ENCODE measurements at places on chromosomes 2 and 18.
A peak's percentile ranks its signal among the peaks of the same experiment; 100 is the strongest.

DNA sequence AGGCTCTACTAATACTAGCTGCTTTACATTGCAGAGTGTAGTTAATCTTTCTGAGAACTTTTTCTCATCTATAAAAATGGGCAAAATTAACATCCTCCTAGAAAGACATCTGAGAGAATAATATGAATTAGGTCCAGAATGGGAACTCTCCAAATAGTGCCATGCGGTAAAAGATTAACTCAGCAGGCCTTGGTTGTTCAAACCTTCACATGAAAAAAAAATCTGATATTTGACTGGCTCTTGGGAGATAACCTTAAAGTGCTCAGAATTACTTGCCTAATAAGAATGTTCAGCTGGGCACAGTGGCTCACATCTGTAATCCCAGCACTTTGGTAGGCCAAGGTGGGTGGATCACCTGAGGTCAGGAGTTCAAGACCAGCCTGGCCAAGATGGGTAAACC is 5.5 kb upstream of the CXXC1 start:
- DNase-seq: no peak

- no peak for DNase-seq
Measured at GRCh38 chr2:122739732-122740593, 984.5 kb downstream of the TSN start.

DNA sequence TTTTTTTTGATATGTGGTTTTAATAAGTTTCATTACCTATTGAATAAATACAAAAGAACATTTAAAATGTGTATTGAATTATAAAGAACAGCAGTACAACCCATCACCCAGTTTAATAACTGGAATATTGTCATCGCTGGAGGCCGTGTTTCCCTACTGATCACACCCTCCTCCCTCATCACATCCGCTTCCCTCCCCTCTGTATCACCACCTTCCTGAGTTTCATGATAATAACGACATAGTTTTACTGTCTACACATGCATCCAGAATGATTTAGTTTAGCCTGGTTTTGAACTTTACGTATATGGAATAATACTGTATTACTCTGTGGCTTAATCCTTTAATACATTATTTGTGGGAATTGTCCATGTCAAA is 2.1 kb downstream of the SERPINB8 start:
- DNase-seq: no peak

DNA sequence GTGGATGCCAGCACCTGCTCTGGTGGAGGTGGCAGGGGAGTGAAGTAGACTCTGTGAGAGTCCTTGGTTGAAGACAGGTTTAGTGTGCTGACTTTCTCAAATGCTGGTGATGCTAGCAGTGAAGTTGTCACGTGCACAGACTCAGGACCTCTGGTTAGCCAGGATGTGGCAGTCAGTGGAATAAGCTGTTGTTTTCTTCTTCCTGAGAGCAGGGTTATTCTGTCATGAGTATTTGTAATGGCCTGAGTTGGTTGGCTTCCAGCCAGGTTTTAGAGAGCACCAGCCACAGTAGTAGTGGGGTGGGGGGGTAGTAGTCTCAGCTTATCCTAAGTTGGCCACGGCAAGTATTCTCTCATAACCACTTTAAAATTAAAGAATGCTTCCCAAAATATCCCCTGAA is 238.5 kb upstream of the FBXO11 start:
- DNase-seq: no peak

DNA sequence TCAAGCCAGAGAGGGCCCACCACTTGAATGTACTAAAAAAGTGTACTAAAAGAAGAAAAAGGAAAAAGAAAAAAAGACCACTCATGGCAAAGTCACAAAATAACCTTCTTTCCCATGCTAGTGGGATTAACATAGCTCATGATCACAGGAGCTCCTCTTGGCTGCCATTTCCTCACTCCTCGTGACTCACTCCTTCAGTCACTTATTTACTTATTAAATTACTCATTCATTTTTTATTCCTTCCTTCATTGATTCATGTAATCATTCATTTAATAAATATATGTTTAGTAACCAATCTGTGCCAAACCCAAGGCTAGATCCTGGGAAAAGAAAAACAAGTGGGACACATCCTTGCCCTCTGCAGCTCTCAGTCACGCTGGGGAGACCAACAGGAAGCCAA is 300.5 kb downstream of the INSIG2 start:
- DNase-seq: no peak

DNA sequence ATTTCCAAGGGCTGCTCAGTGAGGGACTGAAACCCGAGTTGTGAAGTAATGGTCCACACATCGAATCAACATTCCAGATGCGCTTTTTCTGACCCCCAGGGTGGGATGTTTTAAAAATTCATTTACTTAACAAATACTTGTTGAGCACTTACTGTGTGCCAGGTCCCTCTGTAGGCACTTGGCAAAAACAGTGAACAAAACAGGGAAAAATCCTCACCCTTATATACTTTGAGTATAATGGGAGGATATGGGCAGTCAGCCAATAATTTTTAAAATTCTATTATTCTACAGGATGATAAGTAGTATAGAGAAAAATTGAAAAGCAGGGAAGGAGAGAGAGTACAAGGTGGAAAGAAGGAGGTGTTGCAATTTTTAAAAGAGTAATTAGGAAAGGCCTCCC is 31.3 kb upstream of the AFTPH start:
- no peak for DNase-seq

GRCh38 chr2:19885791-19886190 is 16.0 kb downstream of the TTC32 start:
- no peak for DNase-seq

- no peak for DNase-seq
Measured at GRCh38 chr18:29157905-29158304, 981.0 kb upstream of the CDH2 start.

GRCh38 chr2:159591221-159591620 is 25.1 kb downstream of the BAZ2B start:
- DNase-seq: no peak

DNA sequence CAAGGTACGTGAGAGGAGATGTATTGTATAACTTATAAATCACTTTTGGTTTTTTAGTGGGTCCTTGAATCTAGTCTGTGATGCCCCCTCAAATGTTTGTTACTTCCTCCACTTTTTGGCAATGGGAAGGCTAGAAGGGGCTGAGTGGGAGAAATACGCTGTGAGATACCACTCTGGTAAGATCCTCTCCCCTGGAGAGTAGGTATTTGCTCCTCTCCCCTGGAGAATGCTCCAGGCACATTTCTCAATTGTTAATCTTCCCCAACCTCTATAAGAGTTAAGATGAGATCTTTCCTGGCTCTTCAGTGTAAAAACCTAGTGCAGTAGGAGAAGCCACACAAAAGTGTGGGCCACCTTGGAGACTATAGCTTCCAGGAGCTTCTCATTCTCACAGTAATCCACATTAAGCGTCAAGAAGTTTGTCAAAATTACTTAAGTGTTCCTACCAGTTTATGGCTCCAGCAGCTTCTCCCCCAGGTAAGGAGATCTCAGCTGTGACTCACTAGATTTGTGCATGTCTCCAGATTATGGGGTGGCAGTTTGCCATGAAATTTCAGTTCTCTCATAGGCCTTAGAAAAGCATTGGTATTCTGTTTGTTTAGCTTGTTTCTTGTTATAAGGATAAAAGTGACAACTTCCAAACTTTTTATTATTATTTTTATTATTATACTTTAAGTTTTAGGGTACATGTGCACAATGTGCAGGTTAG is 182.6 kb downstream of the FSIP2 start:
- peak; percentile 11 for DNase-seq

DNA sequence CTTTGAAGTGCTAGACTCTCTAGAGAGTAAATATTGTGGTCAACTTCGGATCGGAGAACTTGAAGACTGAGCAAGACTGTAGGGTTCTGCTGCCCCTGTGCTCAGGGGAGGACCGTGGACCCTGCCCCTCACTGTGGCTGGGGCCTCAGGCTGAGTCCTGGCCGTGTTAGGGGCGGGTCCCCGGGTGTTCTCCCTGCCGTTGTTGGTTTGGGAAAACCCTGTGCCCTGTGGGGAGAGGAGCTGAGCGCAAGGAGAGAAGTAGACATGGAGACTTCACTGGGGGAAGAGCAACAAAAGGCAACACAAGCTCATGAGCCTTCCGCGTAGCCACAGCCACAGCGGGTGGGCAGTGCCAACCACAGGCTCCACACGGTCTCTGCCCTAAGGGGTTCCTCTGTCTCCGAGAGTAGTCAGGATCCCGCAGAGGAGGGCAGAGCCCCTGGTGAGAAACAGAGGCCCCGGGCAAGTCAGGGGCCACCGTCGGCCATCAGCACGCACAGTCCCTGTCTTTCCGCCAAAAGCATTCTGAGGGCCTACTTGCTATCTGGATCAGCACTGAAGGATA is 53.1 kb downstream of the NTSR2 start:
- no peak for DNase-seq

DNA sequence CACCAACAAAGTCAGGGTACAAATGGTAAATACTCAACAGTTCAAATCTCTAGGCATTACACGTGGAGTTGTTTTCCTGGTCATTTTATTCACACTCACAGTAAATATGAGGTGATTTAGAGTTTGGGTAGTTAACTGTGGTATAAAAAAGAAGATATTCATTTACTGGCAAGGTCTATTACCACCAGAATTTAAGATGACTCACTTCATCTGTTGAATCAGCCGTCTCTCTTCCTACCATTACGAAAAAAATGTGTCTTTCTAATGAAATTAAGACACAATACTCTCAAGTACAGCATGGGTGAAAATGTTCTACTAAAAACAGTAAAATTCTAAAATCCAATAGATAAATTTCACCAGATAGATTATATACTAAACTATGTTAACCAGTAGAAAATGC is 21.0 kb upstream of the GPR75 start:
- DNase-seq: no peak

DNA sequence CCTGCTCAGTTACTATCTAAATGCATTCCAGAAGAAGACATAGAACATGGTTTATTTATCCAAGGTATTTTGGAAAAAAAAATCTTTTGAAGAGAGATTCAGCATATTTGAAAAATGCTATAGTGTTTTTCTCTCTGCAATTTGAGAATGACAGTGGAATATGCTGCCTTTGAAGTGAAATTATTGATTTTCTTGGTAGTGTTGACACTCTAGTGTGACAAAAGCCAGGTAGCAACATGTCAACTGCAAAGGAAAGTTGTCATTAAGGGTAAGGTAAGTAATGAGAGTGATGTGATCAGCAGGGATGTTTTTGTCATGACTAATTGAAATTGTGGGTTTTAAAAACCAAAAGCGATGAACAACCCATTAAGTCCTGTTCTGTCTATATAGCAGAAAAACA is 1387.1 kb upstream of the TMEFF2 start:
- no peak for DNase-seq

GRCh38 chr2:97743913-97744312 is 30.5 kb downstream of the ZAP70 start:
- no peak for DNase-seq

DNA sequence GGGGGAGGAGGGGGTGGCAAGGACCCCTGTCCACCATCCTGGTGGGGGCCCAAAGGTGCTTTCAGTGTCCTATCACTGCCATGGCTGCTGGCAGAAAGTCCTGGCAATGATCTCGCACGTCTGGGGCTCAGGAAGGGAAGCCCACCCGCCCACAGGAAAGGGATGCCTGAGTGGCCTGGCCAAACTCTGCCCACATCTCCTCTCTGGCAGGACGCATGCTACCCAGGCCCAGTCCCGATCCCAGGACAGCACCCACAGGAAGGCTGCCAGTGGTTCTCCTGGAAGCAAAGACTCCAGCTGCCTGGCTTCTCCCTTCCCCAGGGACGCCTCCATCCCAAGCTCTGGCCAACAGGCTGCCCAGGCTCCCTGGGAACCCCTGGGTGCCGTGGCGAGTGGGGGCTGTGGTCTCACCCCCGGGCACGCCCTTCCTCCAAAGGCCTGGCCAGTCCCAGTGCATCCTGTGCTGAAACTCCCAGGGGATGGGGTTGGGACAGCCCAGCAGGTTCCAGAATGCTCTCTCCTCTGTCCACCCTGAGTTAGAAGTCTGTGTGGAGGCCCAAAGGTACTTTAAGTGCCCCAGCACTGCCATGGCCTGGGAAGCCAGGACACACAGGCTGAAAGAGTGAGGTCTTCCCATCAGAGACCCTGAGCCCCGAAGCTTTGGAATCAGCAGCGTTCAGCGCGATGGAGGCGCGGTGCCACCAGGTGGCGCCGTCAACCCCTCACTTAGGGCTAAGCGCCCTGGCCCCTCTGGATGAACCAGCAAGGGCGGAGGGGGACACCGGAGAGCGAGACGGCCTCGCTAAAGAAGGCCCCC is 29.8 kb upstream of the TAF1B start:
- DNase-seq: peak; percentile 72

- no peak for DNase-seq
Measured at GRCh38 chr2:65997961-65998360, 437.0 kb upstream of the MEIS1 start.

DNA sequence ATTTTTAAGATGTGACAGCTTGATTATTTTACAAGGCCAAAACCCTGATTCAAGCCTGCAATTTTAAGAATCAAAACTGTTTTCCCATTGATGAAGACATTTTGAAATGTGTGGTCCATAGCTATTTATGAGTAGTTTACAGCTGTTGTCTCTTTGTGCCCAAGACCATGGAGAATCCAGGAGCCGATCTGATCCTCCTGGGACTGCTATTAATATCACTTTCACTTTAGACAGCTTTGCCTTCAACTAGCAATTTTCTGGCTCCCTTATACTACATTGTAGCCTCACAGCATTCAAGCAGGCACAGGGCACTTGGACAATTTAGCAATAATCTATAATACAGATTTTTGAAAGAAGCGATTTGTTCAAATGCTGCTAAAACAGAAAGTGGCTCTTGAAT is 172.9 kb downstream of the SLC8A1 start:
- no peak for DNase-seq

- no peak for DNase-seq
Measured at GRCh38 chr2:239265681-239266433, 135.0 kb downstream of the HDAC4 start.

GRCh38 chr2:86066007-86066578 is 39.6 kb downstream of the POLR1A start:
- DNase-seq: no peak

GRCh38 chr18:22342625-22343024 is 75.1 kb downstream of the CTAGE1 start:
- DNase-seq: no peak

DNA sequence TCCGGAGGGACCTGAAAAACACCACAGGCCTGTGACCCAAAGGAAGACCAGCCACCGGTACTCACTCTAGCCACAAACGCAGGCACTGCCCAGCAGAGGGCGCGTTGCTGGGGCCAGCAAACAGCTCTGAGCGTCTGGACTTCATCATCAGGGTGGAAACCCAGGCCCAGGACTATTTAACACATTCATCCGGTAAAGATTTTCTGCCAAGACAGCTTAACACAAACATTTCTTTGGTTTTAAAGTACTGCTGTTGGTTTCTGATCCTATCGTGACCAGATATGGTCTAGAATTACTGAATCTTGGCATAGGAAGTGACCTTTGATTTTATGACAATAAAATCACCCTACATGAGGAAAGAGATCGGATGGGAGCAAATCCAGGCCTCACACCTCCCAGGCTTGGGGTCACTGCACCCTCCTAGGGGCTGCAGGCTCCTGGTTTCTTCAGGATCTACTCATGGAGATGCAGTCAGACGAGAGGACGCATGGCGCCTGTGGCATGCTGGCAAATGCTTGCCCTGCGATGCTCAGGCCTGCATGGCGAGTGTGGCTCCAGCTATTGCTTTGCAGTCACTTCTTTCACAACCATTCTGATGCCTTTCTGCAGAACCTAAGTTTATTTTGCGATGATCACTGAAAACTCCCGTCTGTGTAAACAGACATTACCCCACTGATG is 130.4 kb downstream of the COL4A4 start:
- DNase-seq: peak; percentile 48

- DNase-seq: no peak
Measured at GRCh38 chr2:20595439-20596192, 55.3 kb downstream of the HS1BP3 start.

GRCh38 chr2:165055082-165055851 is 99.9 kb upstream of the SLC38A11 start:
- DNase-seq: no peak

Measured in NT2/D1 (cell line).